ENCODE measurements at places on chromosomes 16 and 17.

DNA sequence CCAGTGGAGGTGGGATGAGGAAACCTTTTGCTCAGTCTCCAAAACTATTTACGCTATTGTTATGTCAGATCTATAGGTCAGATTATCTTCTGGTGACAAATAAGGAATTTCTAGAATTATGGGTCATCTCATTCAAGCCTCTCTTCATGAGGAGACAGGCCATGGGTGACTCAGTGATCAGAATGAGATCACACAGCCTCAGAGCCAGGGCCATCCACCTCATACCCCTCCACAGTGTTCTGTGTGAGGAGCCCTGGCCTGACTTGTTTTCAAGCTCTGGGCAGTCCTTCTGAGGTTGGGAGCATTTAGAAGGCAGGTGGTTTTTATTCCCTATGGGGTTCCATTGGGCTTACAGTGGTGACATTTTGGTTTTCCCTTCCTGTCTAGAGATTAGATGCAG lies 26.5 kb downstream of the YPEL2 start:
- DNase-seq, result no peak

DNA sequence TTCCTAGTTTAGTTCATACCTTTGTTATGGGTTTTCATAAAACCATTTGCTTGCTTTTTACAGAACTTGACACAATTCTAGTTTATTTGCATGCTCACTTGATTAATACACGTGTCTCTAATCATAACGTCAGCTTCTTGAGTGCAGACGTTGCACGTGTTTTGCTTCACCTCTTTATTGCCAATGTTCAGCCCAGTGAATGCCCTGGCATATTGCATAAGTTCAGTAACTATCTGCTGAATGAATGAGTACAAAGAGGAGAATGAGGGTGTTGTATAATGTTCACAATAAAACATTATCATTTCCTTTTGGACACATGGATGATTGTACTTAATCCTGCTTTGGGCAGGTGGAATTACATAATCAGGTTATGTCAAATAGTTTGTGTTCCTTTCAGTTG lies 519.8 kb downstream of the HS3ST4 start:
- no peak for DNase-seq

GRCh38 chr17:49343273-49343672 lies 18.8 kb downstream of the ZNF652 start:
- DNase-seq, result no peak

GRCh38 chr17:896953-897661 lies 82.5 kb downstream of the NXN start:
- no peak for DNase-seq

DNA sequence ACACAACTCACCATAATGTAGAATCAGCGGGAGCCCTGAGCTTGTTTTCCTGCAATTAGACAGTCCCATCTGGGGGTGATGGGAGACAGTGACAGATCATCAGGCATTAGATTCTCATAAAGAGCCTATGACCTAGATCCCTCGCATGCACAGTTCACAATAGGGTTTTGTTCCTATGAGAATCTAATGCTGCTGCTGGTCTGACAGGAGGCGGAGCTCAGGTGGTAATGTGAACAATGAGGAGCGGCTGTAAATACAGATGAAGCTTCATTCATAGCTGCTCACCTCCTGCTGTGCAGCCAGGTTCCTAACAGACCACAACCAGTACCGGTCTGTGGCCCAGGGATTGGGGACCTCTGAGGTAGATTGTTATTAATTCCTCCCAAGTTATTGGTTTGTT lies 2.9 kb upstream of the DOK4 start:
- no peak for DNase-seq

- peak; percentile 84 for DNase-seq
Observed at GRCh38 chr17:74770498-74771318, 5.4 kb downstream of the NAT9 start.

DNA sequence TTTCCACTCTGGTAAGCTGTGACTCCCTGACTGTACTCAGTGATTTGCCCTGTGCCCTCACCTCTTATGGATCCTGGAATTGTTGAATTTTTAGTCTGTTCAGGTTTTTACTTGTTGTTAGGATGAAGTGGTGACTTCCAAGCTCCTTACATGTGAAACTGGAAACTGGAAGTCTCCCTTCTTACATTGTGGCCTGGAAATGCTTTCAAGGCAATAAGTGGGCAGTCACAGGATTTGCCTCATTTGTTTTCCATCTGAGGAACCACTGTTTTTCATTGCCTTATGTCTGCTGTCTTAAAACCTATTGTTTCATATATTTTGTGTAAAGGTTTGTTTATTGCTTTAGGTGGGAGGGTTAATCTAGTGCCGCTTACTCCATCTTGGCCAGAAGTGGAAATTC lies 155.8 kb downstream of the CYB561 start:
- DNase-seq, result no peak

DNA sequence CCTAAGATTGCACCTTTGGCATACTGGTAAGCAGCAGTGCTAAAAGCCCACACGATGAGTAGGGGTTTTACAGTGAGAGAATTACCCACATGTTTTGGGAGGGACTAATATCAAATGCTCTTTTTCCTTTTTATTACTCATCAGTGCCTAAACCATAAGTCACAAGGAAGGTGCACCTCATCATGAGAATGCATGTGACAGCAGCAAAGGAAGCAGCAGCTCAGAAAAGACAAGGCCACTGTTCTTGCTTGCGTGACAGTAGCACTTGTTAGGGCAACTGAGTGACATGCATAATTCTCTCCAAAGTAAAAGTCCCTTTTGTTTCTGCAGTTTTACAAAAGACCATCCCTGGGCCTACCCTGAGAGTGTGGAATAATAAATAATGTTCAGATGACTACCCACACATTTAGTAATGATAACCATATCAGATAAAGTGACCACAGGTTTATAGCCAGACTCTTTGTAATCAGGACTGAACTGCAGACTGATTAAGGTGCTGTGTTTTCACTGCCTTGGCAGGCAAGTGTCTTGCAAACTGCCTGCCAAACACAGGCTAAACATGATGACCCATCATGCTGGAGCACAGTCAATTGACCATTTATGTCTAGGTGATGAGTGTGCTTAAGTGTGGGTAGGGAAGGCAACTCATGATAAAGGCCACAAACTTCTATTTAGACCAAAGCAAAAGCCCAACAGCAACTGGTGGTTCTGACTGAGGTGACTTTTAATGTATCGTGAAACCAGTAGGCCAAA lies 1751.4 kb downstream of the TP53TG3F start:
- DNase-seq, result no peak

GRCh38 chr16:28309811-28310311 lies 17.5 kb downstream of the SBK1 start:
- DNase-seq, result no peak

DNA sequence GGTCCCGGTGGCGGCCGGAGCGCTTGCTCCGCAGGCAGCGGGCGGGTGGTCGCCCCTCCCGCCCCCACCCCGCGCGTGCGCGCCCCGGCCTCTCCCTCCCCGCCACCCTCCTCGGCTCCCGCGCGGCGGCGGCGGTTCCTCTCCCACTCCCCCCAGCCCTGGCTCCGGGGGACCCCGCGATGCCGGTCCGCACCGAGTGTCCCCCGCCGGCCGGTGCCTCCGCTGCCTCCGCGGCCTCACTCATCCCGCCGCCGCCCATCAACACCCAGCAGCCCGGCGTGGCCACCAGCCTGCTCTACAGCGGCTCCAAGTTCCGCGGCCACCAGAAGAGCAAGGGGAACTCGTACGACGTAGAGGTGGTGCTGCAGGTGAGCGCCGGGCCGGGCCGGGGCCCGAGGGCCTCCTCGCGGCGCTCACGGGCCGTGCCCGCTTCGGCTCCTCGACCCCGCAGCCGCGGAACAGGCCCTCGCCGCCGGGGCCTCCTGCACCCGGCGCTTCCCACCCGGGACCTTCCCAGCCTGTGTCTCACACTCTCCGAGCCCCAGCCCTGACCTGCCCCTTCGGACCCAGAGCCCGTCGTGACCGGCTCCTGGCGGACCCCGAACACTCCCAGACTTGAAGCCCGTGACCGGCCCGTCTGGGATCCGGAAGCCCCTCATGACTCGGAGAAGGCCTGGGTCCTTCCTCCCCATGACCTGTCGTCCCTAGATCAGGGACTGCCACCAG lies 490 bp downstream of the GID4 start:
- DNase-seq, result peak; percentile 59

GRCh38 chr16:87921236-87921773 lies 15.0 kb downstream of the CA5A start:
- DNase-seq, result no peak

GRCh38 chr16:28991687-28992086 lies 6.8 kb downstream of the LAT start:
- no peak for DNase-seq

- peak; percentile 45 for DNase-seq
Observed at GRCh38 chr17:80361495-80362220, 53.3 kb upstream of the ENDOV start.

Measured in Caco-2 (cell line).